ENCODE measurements at places on chromosomes 7 and 10.

- no peak for DNase-seq
Measured at GRCh38 chr7:151107882-151108281, 21.6 kb downstream of the AGAP3 start.

GRCh38 chr10:4285121-4285520, 500.1 kb upstream of the KLF6 start:
- DNase-seq = no peak

GRCh38 chr7:56115852-56116538, at the start of gene NUPR2:
Gene NUPR2, minus strand, starts transcription at chr7:56116417. Its CDS starts 103 bp downstream, at chr7:56116314.
- DNase-seq = no peak

DNA sequence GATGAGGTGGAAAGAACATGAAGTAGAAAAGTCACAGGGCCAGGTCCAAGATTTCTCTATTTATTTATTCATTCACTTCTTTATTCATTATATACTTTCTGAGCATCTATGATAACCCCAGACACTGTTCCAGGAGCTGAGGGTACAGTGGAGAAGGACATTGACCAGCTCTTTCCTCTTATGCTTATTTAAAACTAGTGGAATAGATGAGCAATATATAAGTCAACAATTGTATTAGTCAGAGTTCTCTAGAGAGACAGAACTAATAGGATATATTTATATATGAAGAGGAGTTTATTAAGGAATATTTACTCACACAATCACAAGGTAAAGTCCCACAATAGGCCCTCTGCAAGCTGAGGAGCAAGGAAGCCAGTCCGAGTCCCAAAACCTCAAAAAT, 15.0 kb upstream of the GPR37 start:
- no peak for DNase-seq

DNA sequence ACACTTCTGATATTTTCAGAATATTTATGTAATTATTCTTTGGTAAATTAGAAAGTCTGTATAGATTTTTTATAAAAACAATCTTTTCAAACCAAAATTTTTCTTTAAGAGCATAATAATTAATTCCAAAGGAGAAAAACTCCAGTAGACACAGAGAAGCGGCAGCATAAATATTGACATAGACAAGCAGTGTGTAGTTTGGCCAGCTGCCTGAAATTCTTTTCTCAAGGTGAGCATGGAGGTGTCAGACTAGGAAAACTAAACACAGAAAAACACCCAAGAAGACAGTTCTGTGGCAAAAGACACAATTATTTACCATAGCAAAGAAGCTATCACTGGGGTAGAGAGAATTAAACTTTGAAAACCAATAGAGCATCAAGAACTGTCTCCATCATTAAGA, 82.4 kb downstream of the KLF6 start:
- DNase-seq = no peak

DNA sequence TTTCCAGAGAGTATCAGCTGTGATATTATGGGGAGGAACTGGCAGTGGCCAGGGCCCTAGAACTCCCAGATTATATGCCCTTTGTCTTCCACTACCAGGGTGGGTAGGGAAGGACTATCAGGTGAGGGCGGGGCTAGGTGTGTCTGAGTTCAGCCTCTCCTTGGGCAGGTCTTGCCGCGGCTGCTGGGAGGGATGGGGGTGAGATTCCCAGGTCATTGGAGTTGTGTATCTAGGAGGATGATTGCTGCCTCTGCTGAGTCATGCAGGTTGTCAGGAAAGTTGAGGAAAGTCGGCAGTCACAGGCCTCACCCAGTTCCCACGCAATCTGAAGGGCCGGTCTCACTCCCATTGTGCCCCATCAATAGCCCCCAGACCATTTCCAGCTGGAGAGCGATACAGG, 185.2 kb downstream of the DKK1 start:
- no peak for DNase-seq

DNA sequence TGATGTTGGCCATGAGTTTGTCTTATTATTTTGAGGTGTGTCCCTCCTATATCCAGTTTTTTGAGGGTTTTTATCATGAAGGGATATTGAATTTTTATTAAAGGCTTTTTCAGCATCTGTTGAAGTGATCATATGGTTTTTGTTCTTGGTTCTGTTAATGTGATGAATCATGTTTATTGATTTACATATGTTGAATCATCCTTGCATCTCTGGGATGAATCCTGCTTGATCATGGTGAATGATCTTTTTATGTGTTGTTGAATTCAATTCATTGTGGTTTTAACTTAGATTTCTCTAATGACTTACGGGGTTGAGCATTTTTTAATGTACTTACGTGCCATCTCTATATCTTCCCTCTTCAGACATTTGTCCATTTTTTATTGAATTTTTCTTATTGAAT, 22.9 kb downstream of the DLD start:
- DNase-seq = no peak

GRCh38 chr7:130386876-130387275, 6.6 kb downstream of the CPA1 start:
- DNase-seq = no peak

- DNase-seq = no peak
Measured at GRCh38 chr10:44902941-44903545, 8.1 kb upstream of the TMEM72 start.

GRCh38 chr7:66043681-66044497, 31.7 kb upstream of the ASL start:
- no peak for DNase-seq

- no peak for DNase-seq
Measured at GRCh38 chr7:130909881-130910672, 176.1 kb upstream of the KLF14 start.

DNA sequence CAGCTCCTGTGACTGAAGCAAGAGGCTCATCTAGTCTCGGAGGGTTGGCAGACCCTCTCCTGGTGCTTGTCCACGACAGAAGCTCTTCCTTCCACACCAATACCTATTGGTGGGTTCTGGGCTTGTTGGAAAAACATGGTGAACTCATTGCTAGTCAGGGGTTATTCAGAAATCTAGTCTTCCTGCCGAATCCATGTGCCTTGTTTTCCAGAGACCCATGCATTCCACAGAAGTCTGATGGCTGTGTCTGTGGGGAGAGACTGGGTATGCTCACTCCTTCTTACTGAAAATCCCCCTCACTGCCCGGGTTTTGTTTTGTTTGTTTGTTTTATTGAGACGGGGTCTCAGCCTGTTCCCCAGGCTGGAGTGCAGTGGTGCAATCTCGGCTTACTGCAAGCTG, 138.3 kb downstream of the DNAJB6 start:
- no peak for DNase-seq

DNA sequence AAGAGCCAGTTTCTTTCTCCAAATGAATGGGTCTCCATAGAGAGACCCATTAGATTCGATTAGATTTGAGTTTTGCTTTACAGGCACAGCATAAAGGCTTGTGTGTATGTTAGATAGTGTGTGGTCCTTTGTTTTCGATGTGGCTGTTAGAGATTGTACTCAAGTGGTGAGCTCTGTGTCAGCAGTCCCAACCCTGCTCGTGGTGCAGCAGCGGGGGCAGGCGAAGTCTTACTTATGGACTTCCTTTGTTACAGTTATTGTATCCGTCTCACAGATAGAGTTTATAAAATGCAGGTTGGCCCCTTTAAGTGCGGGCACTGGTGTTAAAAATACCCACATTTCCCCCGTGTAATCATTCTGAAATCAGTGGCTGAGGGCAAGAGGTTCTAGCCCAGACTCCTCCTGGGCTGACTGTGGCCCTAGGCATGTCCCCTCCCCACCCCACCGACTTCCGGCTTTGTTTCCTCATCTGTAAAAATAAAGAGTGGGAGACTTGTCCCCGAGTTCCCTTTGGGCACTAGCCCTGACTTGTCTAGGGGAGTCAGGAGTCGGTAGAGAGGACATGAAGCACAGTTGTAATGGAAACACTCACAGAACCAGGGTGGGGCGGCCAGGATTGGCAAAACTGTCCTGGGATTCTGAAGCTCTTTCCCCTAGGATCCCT, 28.6 kb downstream of the MTURN start:
- peak; percentile 38 for DNase-seq

All from C1 segment of cervical spinal cord (tissue), 14 donors.